Caudate nucleus (tissue), 63 donors: ENCODE measurements at places on chromosomes 4 and X.

- DNase-seq = no peak
Measured at GRCh38 chrX:114712466-114712865, 128.6 kb downstream of the HTR2C start.

DNA sequence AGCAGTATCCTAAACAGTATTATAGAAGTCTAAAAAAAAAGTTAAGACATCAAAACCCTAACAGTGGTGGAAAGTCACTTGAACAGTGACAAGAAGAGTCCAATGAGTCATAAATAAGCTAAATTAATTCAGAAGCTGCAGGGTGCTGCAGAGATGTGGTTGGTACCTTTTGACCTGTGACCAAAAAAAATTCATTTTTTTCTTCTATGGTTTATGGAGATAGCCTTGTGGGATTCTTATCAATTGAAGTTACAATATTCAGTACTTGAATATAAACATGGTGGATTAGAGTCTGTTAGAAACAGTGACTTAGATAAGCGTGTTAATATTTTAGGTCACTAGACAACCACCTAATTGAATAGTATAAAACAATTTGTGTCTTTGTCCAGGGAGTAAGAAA, 35.4 kb downstream of the CCSER1 start:
- DNase-seq = no peak

DNA sequence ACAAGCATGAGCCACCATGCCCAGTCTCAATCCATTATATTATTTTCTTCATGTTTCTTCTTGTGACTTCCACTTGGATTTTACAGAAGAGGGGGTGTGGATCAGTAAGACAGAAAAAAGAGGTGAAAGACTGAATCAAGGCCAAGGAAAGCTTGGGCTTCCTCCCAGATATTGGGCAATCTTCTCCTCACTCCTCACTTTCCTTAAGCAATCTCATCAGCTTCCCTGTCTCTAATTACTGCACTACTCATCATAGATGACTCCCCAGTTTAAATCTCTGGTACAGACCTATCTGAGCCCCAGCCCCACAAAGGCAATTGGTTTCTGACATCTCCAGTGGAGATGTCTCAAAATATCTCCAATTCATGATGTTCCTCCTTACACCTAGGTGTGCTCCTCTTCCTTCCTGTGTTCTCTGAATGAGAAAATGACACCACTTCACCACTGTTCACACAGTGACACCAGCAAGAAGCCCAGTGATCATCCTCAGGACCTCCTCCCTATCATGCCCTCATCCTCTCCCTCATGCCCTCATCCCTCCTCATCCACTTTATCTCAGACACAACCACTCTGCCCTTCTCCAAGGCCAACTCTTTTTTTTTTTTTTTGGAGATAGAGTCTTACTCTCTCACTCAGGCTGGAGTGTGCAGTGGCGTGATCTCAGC, 44.8 kb upstream of the HERC6 start:
- DNase-seq = no peak

- DNase-seq = no peak
Measured at GRCh38 chr4:151407466-151408379, 1.3 kb upstream of the FHIP1A start.

DNA sequence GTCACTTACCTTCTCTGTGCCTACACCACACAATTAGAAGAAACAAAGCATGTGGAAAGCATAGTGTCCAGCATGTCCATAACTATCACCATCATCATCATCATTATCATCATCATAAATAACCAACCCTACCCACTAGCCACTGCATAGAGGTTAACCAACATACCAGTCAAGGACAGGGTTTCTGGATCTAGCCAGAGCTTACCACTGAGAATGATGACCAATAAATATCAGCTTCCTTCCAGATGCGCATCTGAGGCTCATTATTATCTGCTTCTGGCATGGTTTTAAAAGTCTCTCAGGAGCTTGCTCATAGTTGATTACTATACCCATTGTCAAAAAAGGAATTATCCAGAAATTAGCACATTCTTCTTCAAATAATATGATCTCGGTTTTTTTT, 25.5 kb upstream of the MYOZ2 start:
- no peak for DNase-seq

DNA sequence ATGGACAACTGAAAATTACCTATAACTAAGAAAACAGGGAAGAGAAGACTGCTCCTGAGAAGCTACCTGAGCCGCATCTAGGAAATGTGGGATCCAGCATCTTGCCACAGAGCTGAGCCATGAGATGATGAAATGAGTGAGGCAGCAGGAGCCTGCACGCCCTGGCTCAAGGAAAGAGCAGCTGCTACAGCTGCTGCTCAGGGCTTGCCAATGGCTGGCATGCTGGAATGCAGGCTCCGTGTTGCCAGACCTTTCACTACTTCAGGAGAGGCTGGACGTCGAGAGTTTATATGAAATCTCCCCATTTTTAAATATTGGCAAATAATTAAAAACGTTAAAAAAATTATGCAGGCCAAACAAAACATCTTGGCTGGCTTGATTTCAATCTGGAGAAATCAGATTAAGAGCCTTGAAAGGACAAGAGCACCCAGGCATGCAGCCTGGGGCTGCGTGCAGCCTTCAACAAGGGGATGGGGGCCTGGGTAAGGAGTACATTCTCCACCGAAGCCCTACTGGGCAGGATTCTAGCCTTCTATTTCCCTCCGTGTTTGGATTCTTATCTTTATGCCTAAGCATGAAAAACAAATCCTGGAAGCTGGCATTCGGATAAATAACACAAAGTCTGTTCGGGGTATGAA, 227.6 kb downstream of the NR3C2 start:
- DNase-seq = no peak

DNA sequence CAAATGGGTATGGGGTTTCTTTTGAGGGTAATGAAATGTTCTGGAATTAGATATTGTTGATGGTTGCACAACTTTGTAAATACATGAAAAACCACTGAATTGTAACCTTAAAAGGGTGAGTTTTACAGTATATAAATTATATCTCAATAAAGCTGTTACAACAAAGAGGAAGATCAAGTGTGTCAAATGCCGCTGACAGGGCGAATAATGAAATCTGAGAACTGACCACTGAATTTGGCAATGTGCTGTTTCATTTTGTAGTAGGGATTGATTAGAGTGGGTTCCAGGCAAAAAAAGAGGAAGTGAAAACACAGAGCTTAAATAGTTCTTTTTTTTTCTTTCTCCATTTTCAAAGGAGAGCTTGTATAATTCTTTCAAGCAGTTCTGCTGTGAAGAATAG, 161.1 kb upstream of the NAP1L5 start:
- DNase-seq = no peak

GRCh38 chr4:47531241-47531953, 46.3 kb downstream of the ATP10D start:
- DNase-seq = no peak

- no peak for DNase-seq
Measured at GRCh38 chrX:123013141-123013540, 170.9 kb upstream of the GRIA3 start.

GRCh38 chrX:103573202-103573601, 12.1 kb upstream of the TCEAL4 start:
- DNase-seq = no peak

DNA sequence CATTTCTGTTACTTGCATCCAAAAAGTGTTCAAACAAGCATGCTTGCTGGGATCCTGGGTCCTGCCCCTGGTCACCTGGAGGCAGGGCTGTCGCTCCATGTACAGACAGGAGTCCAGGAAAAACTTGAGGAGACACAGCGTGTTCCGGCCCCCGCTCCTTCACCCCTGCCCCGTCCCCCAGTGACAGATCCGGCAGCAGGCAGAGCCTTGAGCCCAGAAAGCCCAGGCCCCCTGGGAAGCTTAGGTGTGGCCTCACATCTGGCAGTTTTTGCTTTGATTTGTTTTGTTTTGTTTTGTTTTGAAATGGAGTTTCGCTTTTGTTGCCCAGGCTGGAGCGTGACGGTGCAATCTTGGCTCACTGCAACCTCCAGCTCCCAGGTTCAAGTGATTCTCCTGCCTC, 67.0 kb downstream of the TRMT44 start:
- DNase-seq = no peak

- no peak for DNase-seq
Measured at GRCh38 chr4:177356206-177356605, 46.5 kb downstream of the NEIL3 start.

GRCh38 chrX:38896724-38897298, 95.6 kb downstream of the MID1IP1 start:
- DNase-seq = no peak

DNA sequence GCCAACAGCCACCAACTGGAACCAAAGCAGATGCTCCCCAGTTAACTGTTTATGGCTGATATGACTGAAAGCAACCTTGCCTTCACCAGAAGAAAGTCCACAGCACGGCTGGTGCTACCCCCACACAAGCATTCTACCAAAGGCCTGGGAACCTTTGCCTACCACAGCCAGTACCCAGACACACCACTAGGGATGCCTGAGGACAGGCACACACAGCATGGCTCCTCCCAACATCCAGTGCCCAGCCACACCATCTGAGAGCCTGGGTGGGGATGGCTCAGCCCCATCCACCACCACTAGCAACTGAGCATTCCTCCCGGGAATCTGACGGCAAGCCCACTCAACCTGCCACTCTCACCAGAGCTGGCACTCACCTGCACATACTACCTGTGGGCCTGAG, 178.6 kb downstream of the SLC7A11 start:
- no peak for DNase-seq

GRCh38 chrX:116827063-116827462, 364.3 kb upstream of the CT83 start:
- no peak for DNase-seq

- DNase-seq = no peak
Measured at GRCh38 chr4:87423317-87424098, 1.1 kb downstream of the NUDT9 start.

GRCh38 chr4:56681853-56682525, 893 bp upstream of the HOPX start:
- DNase-seq = no peak

- DNase-seq = no peak
Measured at GRCh38 chr4:1615786-1616556, 68.1 kb downstream of the FAM53A start.

DNA sequence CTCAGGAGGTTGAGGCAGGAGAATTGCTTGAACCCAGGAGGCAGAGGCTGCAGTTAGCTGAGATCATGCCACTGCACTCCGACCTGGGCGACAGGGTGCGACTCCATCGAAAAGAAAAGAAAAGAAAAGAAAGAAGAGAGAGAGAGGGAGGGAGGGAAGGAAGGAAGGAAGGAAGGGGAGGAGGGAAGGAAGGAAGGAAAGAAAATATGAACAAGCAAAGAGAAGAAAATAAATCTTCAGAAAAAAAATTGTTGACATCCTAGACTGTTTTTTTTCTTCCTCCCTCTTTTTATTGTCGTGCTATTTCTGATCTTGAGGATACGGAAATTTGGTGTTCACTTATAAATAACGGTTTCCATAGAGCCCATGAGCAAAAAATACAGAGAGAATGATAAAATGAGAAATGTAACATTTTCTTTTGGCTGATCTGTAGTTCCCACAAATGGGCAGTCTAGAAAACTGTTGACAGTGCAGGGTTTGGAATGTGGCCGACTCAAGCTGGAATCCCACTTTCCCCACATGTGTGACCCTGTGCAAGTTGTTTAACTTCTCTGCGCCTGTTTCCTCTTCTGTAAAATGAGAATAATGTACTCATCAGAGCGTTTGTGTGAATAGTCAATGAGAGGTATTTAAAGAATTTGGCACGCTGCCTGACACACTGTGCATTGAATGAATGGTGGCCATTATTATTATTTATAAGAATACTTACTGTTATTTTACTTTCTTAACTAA, 19.4 kb downstream of the SORBS2 start:
- no peak for DNase-seq

DNA sequence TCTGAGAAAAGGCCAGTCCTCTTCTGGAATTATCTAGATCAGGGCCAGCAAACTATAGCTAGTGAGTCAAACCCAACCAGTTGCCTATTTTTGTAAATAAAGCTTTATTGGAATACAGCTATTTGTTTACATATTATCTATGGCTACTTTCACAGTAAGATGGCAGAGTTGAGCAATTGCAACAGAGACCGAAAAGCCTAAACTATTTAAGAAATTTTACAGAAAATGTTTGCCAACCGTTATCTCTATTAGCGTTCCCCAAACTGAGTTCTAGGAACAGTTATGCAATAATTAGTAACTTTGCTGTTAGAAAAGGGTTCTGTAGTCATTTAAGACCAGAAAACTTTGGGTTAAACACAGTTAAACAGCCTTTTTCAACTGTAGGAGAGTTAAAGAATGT, 10.5 kb downstream of the TEX13B start:
- no peak for DNase-seq

DNA sequence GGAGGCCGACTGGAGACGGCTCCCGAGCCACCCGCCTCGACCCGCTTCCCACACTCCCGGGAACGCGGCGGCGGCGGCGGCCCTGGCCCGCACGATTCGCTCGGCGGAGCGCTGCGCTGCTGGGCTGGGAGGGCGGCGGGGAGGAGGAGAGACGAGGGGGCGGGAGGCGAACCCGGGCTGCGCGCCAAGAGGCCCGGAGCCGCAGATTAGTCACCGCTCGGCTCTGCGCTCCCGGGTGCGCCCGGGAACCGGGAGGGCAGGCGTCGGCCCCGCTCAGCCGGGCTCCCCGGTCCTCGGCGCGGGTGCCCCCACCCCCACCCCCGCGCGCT, 11.2 kb upstream of the BCOR start:
- peak; percentile 68 for DNase-seq

DNA sequence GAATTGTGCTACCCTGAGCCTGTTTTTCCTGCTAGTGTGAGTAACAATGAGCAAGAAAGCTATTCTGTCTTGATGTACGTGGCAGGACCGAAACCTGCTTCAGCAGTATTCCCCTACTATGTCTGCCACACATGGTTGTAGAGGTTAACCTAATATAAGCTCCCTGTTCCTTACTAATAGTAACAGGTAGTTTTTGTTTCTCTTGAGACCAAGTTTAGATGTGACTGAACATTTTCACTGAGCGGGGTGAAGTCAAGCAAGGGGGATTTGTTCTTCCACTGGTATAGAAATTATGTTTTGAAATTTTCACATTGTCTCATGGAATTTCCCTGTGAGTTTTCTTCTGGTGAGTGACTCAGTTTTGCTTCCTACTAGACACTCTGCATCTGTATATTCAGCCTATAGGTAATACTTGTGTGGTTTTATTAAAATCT, 37.3 kb downstream of the RRAGB start:
- no peak for DNase-seq

GRCh38 chr4:14254252-14254651, 626.7 kb upstream of the BOD1L1 start:
- no peak for DNase-seq

DNA sequence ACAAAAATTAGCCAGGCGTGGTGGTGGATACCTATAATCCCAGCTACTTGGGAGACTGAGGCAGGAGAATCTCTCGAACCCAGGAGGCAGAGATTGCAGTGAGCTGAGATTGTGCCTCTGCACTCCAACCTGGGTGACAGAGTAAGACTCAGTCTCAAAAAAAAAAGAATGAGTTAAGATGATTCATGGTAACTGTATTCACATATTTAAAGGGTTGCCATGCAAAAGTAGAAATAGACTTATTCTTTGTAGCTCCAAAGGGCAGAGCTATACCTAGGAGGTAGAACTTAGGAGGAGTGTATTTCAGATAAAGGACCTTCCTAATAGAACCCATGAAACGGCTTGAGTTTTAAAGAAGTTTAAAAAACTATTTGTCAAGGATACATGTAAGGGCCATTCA, 104.3 kb upstream of the IL13RA1 start:
- DNase-seq = no peak

- no peak for DNase-seq
Measured at GRCh38 chr4:138909587-138909986, 106.0 kb upstream of the NOCT start.
